ENCODE measurements at places on chromosomes 3 and 15.

DNA sequence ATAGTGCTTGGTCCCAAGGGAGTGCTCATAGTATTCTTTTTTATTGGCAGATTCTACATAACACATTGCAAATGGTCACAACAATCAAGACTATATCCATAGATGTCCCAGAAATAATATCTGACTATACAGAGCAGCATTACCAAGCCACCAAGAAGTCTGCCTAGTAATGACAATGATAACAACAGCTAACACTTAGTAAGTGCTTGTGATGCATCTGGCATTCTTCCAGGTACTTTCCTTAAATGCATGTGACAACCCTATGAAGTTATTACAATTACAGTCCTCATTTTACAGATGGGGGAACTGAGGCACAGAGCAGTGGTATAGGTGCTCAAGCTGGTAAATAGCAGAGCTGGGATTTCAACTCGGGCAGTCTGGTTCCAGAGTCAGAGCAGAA lies 49.6 kb upstream of the ICE2 start:
- DNase-seq, result no peak

GRCh38 chr15:45138814-45139765 lies 9.3 kb downstream of the DUOX1 start:
- no peak for DNase-seq

DNA sequence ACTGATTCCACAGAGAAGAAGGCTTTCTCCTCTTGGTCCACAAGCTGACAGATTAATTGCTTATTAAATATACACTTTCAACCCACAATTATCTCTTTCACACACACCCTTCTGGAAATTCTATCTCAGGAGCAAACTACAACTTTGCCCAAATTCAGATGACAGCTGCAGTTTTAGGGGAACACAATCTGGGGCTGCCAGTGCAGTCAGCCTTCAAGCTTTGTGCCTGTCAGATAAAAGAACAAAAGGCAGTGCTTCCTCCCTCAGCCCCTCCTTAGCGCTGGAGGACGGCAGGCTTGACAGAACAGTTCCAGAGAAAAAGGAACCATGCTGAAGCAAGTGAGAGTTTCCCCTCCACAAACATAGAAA lies 99.6 kb downstream of the TMCC1 start:
- DNase-seq, result no peak

- peak; percentile 27 for DNase-seq
Measured at GRCh38 chr3:189563853-189564563, 67.2 kb upstream of the TP63 start.

DNA sequence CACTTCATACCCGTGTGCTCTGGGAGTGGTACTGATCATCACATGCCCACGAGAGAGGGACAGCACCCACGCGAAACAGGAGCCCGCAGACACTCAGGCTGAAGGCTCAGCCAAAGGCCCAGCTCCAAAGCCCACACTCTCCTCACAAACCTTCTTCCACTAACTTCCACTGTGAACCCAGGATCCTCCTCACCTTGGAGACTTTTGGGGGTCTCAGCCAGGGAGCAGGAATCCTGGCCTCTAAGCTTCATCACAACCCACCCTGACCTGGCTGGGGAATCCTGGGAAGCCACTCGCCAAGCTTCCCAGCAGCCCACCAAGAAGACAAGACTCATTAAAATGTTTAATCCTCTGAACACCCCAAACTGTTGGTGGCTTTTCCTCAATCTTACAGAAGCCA lies 421.2 kb downstream of the OCA2 start:
- DNase-seq, result no peak

DNA sequence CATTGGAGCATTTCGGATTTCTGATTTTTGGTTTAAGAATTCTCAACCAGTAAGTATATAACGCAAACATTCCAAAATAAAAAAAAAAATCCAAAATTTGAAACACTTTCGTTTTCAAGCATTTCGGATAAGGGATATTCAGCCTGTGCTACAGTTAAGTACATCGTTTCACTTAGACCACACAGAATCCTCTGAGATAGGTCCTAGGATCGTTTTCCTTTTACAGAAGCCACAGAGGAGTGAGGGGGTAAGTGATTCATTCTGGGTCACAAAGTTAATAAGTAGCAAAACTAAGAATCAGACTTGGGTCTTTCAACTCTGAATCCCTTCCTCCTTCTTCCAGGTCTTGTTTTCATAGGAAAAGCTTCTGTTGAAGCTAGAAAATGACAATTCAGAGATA lies 249.3 kb downstream of the BBX start:
- DNase-seq, result no peak

DNA sequence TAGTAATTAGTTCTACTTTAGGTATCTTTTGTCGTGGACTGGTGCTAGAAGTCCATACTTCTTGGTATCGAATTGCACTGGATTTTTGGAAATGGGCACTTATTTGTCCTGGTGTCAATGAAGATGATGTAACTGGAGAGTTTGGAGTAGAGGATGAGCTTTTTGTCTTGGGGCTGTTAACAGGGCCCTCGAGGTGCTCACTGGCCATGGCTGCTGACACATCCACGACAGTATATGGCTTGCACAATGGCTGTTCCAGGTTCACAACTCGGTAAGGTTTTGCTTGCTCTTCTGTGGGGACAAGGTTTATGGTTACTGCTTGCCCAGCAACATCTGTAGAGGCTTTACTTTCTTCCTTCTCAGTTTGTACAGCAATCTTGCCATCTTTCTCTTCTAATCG lies 109.4 kb upstream of the TSPAN3 start:
- no peak for DNase-seq

GRCh38 chr3:130934442-130935089 lies 40.7 kb downstream of the ATP2C1 start:
- DNase-seq, result no peak

- no peak for DNase-seq
Measured at GRCh38 chr3:129130291-129130813, 8.7 kb upstream of the RAB43 start.

DNA sequence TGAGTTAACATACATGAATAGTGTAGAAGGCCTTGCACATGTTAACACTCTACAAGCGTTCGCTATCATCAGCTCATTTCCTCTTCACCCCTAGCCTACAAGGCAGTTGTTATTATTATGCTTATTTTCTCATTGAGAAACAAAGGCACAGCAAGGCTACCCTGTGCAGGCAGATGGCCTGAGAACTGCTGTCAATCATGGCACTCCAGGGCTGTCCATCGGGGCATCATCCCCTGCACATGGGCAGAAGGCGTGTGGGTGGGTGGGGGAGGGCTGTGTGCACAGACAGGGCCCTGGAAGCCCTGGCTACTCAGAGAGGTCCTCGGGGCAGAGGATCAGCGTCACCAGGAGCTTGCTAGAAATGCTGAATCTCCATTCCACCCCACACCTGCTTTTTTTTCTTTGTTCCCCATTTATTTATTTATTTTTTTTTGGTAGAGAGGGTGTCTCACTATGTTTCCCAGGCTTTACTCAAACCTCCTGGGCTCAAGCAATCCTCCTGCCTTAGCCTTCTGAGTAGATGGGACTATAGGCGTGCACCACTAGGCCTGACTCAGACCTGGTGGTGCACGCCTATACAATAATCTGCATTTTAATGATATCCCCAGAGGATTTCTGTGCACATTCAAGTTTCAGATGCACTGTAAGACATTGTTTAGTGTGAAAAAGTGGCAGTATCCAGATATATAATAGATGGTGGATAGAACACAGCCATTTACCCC lies 9.6 kb upstream of the ZXDC start:
- DNase-seq, result no peak

DNA sequence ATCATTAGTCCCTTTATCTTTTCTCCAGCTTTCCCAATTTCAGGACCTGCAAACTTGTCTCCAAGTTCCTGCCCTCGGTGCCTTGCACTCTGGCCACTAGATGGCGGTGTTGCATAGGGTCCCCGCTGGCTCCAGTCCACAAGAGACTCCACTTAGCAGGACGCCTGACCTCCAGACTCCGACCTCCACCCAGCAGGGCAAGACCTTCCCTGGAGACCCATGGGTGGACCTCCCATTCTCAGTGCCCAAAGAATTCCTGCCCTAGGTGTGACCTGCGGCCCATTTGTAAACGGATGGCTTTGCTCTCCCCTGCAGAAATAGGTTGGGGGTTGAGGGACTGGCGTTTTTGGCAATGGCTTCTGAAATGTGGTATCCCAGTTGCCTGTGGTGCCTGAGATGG lies 82.6 kb downstream of the LSM3 start:
- DNase-seq, result peak; percentile 88

- no peak for DNase-seq
Measured at GRCh38 chr3:72047221-72047871, 262.4 kb upstream of the PROK2 start.

- DNase-seq, result no peak
Measured at GRCh38 chr3:168620854-168621253, 525.1 kb upstream of the GOLIM4 start.

DNA sequence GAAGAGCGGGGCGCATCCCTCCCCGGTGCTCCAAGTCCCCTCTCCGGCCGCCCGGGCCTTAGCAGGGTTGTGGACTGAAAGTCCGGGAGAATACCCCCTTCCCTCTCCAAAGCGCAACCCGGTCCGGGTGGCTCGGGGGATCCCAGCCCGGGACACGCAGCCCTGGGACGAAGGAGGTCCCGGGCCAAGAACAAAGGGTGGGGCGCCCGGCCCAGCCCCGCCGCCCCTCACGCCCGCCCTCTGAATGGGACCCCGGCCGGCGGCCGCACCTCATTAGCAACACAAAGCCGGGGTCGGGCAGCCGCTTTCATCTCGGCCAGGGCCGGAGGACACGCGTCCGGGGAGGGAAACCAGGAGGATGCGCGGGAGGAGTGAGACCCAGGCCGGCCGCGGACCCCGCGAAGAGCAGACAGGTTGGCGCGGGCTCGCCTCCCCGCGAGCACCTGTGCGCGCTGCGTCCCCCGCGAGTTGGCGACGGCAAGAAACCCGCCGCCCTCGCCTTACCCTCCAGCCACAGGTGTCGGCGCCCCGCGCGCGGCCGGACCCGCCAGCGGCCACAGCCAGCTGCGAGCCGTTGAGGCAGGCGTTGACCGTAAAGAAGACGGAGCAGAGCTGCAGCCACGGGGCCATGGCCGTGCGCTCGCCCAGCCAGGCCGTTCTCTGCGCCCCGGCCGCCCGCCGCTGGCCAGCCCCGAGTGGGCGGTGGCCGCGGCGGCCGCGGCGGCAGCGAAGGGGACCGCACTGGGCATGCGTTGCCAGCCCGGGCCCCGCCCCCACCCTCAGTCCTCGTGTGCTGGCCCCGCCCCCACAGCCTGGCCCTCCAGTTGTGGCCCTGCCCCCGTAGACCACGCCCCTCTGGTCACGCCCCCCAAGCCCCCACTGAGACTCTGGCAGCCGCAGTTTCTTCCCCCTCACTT lies at the start of gene IL17RD:
Gene IL17RD, minus strand, starts transcription at position 697 of the 917 bp plus-strand sequence. Its CDS starts 67 bp downstream, at position 630.
- peak; percentile 82 for DNase-seq

GRCh38 chr3:125143982-125144652 lies 68.4 kb downstream of the SLC12A8 start:
- DNase-seq, result no peak

DNA sequence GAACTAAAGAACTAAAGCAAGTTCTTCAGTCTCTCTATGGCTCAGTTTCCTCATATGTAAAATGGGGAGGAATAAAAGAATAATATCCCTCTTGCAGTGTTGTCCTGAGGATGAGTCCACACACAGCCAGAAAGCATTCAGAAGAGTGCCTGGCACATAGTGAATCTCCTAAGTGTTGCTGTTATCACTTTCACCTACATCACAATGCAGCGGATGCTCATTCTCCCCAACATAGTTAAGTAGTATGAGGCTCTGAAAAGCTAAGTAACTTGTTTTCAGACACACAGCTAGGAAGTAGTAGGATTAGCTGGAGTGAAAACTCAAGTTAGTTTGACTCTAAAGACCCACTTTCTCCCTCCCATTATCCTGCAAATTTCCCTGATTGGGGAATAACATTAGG lies 9.1 kb upstream of the USP3 start:
- DNase-seq, result no peak

GRCh38 chr3:196020373-196020772 lies 61.5 kb downstream of the TFRC start:
- no peak for DNase-seq

Measured in stimulated activated naive CD8-positive, alpha-beta T cell treated with anti-CD3 and anti-CD28 coated beads, Interleukin-15, Interleukin-2, amounts not matched to agents 100 U/mL and 50 U/mL, for 24 hours (primary cell).